ENCODE measurements at places on chromosomes 12 and 14.

DNA sequence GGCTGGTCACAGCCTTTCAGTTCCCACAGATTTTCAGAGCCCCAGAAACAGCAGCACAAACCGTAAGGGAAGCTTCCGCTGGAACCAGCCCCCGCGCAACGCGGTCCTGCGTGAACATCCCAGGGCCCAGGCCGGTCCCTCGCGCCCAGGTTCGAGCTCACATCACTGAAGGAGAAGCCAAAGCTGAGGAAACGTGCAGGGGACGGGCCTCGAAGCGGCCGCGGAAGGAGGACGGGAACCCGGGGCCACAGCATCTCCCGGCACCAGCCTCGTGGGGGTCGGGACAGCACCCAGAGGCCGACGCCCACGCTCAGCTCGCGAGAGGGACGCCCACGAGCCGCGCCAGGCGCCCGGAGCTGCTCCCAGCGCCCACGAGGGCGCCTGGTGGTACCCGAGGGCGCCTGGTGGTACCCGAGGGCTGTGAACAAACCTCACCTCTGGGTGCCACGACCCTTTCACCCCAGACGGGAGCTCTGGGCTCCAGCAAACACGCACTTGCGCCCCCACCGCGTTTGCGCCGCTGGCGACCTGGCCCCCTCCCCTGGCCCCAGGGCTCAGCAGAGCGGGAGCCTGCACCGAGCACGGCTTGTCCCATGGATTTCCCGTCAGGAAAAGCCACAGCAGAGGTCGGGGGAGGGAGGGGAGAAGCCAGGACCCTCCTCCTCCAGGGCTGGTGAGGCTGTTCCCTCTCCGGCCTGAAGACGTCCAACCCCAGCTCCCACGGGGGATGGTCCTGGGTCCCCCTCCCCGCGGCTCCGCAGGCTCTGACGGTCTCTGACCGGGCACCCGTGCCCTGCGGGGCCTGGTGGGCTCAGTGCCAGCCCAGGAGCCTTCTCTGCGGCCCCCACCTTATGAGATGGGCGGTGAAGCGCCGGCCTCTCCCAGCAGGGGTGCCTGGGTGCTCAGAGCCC is 6.9 kb downstream of the LRCOL1 start:
- no peak for DNase-seq

DNA sequence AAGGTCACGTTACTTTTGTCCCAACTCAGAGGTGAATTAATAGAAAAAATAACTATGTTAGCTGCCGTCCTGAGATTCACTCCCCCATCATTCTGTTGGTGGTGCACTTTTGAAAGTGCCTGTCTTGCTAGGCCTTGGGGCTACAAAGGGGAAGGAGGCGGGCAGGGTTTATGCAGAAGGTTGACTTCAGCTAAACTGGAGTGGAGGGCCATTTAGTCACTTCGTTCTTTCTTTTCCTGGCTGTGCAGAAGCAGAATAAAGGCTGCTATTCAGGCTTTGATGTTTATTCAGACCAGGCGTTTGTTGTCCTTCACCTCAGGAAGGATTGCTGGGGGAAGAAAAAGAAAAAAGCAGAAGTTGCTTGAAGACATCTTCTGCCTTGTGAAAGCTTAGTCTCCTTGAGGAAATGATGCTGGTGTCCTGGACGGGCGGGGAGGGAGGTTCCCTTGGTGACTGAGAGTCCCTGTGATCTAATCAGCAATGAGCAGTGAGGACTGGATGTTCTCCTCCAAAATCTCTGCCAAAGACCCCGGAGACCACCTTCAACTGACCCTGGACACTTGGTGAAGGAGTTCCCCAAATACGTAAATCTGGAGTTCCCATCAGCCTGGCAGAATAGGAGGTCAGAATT is 4.0 kb downstream of the GLT1D1 start:
- no peak for DNase-seq

GRCh38 chr14:68412505-68413465 is 380.1 kb downstream of the ZFP36L1 start:
- no peak for DNase-seq

DNA sequence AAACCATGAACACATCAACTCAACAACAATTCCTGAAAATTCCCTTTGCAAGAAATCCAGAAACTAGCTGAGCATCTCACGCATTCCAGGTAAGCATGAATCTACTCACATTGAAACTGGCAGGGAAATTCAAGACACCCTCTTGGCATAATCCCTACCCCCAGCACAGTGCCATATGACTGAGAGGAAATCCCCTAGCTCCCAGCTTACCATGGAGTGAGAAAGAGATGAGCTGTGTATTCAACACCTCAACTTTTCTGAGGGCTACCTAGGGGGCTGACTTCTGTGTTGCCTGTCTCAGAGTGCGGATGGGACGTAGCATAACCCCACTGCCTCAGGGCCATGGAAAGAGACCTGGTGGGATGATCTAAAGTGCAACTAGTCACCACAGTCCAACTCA is 37.7 kb upstream of the GPR132 start:
- no peak for DNase-seq

- no peak for DNase-seq
These were observed 92.3 kb upstream of the BCAT1 start for GRCh38 chr12:25041006-25041741.

GRCh38 chr14:68762953-68763764 is 29.7 kb downstream of the ZFP36L1 start:
- DNase-seq = no peak

GRCh38 chr12:94566345-94566744 is 84.0 kb downstream of the TMCC3 start:
- DNase-seq = no peak

GRCh38 chr14:95226801-95227200 is 69.5 kb upstream of the DICER1 start:
- DNase-seq = no peak

DNA sequence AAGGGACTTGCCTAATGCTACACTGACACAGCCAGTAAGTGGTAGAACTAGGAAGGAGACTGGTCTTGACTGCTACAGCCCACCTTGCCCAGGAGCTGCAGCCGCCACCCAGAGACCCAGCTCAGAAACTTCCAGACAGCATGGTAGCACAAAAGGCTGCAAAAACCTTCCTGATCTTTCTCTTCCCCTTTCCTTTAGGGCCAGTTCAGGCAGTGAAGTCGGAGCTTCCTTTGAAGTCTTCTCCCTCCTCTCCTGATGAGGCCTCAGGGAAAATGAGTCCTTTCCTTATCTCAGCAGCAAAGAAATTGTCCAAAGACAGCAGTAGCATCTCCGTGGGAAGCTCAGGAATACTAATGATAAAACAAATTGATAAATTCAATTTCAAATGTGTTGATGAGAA is 21.0 kb upstream of the CHST11 start:
- no peak for DNase-seq

GRCh38 chr12:47740606-47741339 is 15.5 kb upstream of the ENDOU start:
- no peak for DNase-seq

- no peak for DNase-seq
These were observed 261.8 kb downstream of the ATP23 start for GRCh38 chr12:58202933-58203718.

DNA sequence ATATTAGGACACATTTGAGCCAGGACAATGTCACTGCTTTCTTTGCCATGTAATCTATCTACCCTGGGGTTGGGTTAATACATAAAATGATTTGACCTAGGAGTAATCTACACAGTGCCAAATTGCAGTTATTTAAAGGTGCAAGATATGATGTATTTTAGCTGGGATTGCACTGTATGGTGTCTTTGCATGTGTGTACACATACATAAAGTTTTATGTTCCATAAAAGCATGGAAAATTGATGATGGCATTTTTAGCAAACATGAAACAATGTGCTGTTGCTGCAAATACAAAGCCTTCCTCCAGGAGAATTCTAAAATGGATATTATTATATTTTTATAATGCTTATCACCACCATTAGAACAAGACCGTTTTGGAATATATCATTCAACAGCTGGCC is 24.0 kb upstream of the PLBD1 start:
- DNase-seq = no peak

DNA sequence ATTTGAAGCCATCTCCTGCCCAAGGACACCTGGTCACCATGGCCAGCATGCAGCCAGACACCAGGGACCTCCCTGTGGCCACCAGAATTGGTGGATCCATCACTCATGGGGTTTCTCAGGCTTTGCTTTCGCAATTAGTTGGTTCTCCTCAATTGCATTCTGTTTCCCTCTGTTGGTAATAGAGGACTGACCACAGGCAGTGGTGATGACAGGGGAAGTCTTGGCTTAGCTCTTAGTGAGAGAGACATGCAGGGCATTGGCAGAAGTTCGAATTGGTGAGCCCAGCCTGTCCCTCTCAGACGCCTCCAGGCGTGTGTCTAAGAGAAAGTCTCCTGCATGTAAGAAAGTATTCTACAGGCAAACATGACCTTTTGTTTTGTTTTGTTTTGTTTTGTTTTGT is 21.3 kb downstream of the HCAR2 start:
- no peak for DNase-seq

- DNase-seq = no peak
These were observed 92.0 kb downstream of the IRF2BPL start for GRCh38 chr14:76936483-76936882.

- DNase-seq = no peak
These were observed 39.4 kb downstream of the MAP1LC3B2 start for GRCh38 chr12:116598311-116599284.

DNA sequence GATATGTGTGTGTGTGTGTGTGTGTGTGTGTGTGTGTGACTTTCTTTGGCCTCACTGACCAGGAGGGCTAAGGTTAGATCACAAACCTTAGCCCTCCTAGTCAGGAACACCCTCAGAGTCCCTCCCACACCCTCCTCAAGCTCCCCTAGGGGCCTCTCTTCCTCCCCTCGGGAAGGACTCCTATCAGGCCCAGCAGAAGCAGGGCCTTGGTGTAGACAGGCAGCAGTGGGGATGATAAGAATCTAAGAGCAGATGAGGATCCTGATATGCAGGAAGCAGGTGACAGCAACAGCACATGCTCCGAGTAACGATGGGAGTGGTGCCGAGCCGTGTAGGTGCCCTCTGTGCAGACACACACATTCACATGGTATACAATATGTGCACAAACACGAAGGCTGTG is 20.7 kb downstream of the PLEK2 start:
- DNase-seq = no peak

DNA sequence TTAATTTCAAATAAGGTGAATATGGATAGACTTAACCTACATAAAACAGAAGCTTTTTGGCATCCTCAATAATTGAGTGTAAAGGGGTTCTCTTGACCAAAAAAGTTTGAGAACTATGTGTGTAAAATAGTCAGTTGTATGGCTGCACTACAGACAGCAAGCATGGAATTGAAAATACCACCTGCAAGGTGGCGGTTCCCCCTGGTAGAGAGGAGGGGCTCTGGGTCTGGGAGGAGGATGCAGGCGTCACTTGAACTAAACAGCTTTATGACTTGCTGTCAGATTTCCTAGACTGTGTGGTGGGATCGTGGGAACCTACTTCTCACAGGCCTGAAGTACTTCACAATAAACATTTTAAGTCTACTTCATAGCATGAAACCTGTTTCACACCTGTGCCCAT is 6.3 kb downstream of the EVL start:
- DNase-seq = no peak

GRCh38 chr14:95679148-95679815 is 6.9 kb upstream of the TCL1B start:
- no peak for DNase-seq

DNA sequence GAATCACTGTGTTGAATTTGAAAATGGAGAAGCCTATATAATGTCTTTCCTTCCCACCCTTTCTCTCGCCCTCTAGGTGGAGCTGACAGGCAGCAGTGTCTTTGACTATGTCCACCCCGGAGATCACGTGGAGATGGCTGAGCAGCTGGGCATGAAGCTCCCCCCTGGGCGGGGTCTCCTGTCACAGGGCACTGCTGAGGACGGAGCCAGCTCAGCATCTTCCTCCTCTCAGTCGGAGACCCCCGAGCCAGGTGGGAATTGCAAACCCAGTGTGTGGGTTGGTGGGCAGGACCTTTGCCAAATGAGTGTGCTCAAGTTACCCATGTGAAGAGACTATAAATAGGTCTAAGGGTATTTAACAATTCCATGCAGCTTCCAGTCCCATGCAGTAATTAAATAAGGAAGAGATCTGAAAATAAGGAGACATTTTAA is 274.7 kb downstream of the EGLN3 start:
- no peak for DNase-seq
